Ovary (tissue), 10 donors: ENCODE measurements at places on chromosomes 5 and 9. TPM values are rescaled to one million over a fixed set of nuclear protein-coding genes. Genes with fewer than 3 reads are reported as not detected.

GRCh38 chr5:63962279-63962678, at the start of gene HTR1A:
Gene HTR1A (minus strand): TSS chr5:63962445. CDS start chr5:63961719, 726 bp downstream.
- no peak for DNase-seq
- no peaks in the 10 kb centered on the region for H3K36me3 ChIP-seq
- H3K4me1 ChIP-seq: peaks cover 9% of the 10 kb centered on the region
- H3K27ac ChIP-seq: no peak within 1 kb of the TSS

DNA sequence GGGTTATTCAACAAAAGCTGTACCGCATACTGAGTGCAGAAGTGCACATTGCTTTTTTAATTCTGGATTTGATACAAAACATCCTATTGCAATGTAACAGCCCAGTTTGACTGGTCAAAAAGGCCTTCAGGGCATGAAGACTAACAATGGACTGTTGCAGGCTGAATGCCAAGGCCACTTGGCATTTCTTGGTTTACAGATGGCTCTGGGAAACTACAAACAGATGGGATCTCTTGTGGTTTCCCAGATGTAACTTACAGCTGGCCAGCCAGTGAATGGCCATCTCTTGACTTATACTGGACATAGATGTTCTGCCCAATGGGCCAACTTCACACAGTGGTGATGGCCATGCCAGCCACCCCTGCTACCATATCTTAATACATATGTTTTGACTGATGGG, 36.8 kb downstream of the UGT3A2 start:
- no peak overlapping the region for H3K27ac ChIP-seq
- no peaks in the 10 kb centered on the region for H3K36me3 ChIP-seq
- H3K27me3 ChIP-seq: no peaks in the 10 kb centered on the region
- DNase-seq: no peak

GRCh38 chr5:10077791-10078545, 171.7 kb downstream of the ATPSCKMT start:
- H3K27ac ChIP-seq: no peak overlapping the region
- H3K27me3 ChIP-seq: no peaks in the 10 kb centered on the region
- H3K4me1 ChIP-seq: no peaks in the 10 kb centered on the region
- DNase-seq: no peak
- no peaks in the 10 kb centered on the region for H3K36me3 ChIP-seq

- H3K27ac ChIP-seq: no peak overlapping the region
- H3K4me3 ChIP-seq: no peak overlapping the region
- DNase-seq: no peak
- no peaks in the 10 kb centered on the region for H3K4me1 ChIP-seq
- no peaks in the 10 kb centered on the region for H3K27me3 ChIP-seq
Measured at GRCh38 chr5:159807586-159807985, 108.7 kb upstream of the ADRA1B start.

DNA sequence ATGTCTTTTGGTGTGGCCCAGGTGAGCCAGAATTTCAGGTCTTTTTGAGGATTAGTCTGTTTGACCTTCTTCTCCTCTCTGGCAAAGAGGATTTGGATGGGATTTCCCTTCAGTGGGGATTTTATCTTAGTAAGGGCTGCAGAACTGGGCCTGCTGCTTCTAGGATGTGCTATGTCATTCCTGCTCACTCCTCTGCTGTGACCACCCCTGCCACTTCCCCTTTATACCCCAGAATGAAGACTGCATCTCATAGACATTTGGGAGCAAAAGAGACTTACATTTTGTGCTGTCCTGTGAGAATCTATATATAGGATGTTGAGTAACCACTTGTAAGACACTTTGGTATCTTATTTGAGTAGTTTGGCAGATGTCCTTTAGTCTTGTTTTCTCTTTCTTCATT, 76.2 kb downstream of the ARHGAP26 start:
- no peak overlapping the region for H3K4me3 ChIP-seq
- H3K27me3 ChIP-seq: no peaks in the 10 kb centered on the region
- no peak overlapping the region for H3K27ac ChIP-seq
- peaks cover 6% of the 10 kb centered on the region for H3K4me1 ChIP-seq
- H3K36me3 ChIP-seq: no peaks in the 10 kb centered on the region

DNA sequence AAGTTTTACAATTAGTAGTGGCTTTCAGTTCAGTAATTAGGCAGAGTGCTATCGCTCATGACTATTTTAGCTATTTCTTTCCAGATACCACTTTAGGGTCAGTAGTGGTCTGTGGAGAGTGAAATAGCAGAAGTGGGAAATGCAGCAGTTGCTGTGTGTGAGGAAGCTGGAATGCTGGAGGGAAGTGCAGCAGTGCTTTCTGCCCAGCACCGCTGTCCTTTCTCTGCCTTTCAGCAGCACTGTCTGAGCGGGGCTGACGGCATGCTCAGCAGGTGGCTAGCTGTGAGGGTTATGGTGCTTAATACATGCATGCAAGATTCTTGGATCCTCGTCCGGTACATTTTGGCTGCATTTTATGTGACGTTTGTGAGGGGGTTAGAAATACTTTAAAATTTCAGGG, 213.9 kb downstream of the PBX3 start:
- no peak overlapping the region for H3K27ac ChIP-seq
- no peak for DNase-seq

- H3K27ac ChIP-seq: no peak overlapping the region
- DNase-seq: no peak
Measured at GRCh38 chr9:78386773-78387172, 89.8 kb downstream of the PSAT1 start.

DNA sequence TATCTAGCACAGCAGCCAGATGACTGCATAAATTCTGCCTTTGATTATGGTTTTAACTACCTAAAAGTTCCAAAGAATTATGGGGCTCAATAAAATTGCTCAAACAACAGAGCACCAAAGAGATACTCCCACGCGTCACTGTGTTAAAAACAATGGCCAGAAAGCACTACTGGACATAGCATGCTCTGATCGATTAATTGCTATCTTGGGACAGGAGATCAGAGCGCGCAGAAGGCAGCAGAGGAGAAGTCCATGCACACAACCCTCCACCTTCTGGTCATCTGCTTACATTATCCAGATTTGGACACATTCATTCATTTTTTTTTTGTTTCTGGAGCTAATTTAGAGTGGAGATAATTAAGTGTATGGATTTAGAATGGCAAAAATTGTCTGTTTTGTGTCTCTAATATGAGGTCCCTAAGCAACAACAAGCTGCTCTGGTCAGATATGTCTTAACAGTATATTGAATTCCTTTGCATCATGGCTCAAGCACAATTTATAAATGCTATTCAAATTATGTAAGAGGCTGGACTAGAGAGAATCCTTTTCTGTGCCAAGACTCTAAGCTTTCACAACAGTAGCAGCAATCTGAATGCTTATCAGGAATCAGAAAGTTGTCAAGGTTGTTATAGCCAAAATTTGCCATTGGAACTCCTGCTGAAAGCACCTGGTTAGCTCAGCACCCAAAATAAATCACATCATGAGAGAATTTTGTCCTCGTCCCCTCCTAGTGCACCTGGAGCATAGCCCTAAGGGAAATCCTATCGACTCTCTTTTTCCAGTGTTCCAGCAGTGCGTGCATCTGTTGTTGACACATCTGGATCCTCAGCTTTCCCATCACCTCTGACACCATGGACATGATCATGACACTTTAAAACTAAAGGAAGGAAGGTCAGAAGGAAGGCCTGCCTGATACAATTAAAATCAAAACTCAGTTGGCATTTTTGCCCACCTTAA, 98.6 kb upstream of the HMHB1 start:
- peaks cover 2% of the 10 kb centered on the region for H3K4me1 ChIP-seq
- DNase-seq: no peak
- no peak overlapping the region for H3K4me3 ChIP-seq
- no peaks in the 10 kb centered on the region for H3K27me3 ChIP-seq

DNA sequence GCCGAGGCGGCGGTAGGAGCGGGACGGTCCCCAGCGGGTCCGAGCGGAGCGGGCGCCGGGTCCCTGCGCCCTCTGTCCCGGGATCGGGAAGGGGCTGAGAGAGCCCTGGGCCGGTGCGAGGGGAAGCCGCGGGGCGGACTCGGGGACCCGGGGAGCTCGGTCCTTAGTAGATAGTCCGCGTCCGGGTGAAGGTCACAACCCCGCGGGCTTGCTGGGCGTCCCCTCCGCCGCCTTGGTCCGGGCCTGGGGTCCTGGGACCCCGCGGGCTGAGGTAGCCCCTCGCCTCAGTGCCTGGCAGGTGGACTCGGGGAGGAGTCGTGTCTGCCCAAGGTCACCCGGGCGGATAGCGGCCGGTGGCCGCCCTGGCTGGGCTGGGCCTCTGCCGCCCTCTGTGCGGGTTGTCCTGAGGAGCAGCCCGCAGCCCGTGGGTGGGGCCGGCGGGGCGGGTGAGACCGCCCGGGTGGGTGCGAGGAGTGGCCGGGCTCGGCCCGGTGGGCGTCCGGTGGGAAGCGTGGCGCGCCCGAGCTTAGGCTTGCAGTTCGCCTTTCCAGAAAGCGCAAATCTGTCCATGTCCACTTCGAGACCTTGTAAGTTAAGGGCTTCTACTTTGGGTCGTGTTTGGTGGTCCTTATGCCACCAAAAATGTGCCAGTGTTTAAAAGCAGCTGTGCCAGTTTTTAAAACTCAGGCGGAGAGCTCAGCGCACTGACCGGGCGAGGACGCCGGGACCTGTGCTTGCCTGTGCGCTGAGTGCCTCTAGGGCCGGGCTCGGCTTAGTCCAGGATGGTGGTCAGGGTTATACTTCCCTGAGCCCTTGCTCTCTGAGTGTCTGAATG, 554 bp downstream of the SDHA start:
- peak overlapping the region; percentile 87 for H3K27ac ChIP-seq
- H3K4me3 ChIP-seq: peak overlapping the region; percentile 94
- peaks cover 7% of the 10 kb centered on the region for H3K4me1 ChIP-seq

DNA sequence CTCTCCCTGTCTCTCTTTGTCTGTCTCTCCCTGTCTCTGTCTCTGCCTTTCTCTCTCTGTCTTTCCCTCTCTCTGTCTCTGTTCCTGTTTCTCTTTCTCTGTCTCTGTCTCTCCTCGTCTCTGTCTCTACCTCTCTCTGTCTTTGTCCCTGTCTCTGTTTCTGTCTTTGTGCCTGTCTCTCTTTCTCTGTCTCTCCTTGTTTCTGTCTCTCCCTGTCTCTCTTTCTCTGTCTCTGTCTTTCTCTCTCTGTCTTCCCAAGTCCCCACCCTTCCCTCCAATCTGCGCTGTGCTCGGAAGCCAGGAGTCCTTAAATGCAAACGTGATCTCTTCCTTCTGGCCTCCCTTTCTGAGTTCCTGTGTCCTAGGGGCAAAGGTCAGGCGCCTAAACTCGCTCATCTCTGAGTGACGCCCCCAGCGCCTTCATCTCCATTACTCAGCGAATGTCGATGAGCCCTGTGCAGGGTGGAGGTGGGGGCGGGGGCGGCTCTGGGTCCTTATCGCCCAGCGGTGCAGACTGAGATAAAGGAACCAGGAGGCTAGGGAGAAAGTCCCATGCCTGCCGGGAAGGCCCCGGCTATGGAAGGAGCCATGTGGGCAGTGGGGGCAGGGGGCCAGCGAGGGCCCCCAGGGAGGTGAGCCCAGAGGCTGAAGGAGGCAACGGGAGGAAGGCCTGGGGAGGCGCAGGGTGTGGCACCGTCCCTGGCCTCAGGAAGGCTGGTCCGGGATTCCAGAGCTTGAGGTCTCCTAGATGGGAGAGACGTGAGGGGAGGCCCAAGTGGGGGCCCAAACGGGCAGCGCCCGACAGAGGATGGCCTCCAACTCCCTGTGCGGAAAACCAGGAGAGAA, 1.5 kb upstream of the SLC6A19 start:
- DNase-seq: no peak
- no peaks in the 10 kb centered on the region for H3K36me3 ChIP-seq
- no peak overlapping the region for H3K27ac ChIP-seq
- no peaks in the 10 kb centered on the region for H3K4me1 ChIP-seq
- no peak overlapping the region for H3K4me3 ChIP-seq

- H3K27me3 ChIP-seq: no peaks in the 10 kb centered on the region
- H3K27ac ChIP-seq: no peak overlapping the region
- DNase-seq: peak; percentile 33
- H3K4me3 ChIP-seq: no peak overlapping the region
Measured at GRCh38 chr5:157540707-157541446, 34.7 kb downstream of the ADAM19 start.

- DNase-seq: no peak
- no peak overlapping the region for H3K27ac ChIP-seq
- H3K4me1 ChIP-seq: no peaks in the 10 kb centered on the region
- H3K36me3 ChIP-seq: no peaks in the 10 kb centered on the region
- H3K4me3 ChIP-seq: no peak overlapping the region
- H3K27me3 ChIP-seq: no peaks in the 10 kb centered on the region
Measured at GRCh38 chr5:68369023-68369359, 153.4 kb downstream of the PIK3R1 start.

DNA sequence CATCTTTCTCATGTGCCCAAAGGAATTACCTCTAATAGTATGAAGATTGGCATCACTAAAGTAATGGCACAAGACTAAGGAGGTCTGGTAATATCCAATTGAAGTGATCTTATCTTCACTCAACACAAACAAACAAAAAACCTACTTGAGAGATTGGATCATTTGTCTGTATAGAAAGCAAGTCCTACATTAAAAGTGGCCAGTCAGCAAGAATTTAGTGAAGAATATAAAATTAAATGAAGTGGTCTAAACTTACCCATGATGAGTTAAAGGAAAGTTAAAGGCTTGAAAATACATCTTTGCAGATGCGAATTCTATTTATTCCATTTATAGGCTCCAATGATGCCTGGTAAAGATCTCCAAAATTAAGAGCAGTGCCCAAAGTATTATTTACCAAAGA, 350.3 kb upstream of the PCSK5 start:
- no peaks in the 10 kb centered on the region for H3K36me3 ChIP-seq
- DNase-seq: no peak
- H3K4me1 ChIP-seq: no peaks in the 10 kb centered on the region
- H3K27me3 ChIP-seq: no peaks in the 10 kb centered on the region
- no peak overlapping the region for H3K27ac ChIP-seq
- H3K4me3 ChIP-seq: no peak overlapping the region

- H3K36me3 ChIP-seq: no peaks in the 10 kb centered on the region
- peaks cover 15% of the 10 kb centered on the region for H3K4me1 ChIP-seq
- H3K27ac ChIP-seq: no peak overlapping the region
- no peaks in the 10 kb centered on the region for H3K27me3 ChIP-seq
Measured at GRCh38 chr9:136110082-136111061, 8.3 kb downstream of the TMEM250 start.

- no peak for DNase-seq
- H3K36me3 ChIP-seq: no peaks in the 10 kb centered on the region
- no peak overlapping the region for H3K27ac ChIP-seq
- no peaks in the 10 kb centered on the region for H3K27me3 ChIP-seq
Measured at GRCh38 chr9:16132513-16132912, 579.7 kb downstream of the CCDC171 start.

- no peaks in the 10 kb centered on the region for H3K36me3 ChIP-seq
- DNase-seq: no peak
- H3K4me3 ChIP-seq: no peak overlapping the region
- no peaks in the 10 kb centered on the region for H3K27me3 ChIP-seq
Measured at GRCh38 chr5:56686337-56687195, 128.8 kb upstream of the MAP3K1 start.

The TMC1 gene
- total RNA-seq: 0.67 TPM

The IL4 gene
- total RNA-seq: not detected

The KIF4B gene
- total RNA-seq: not detected

The PFN3 gene
- not detected for total RNA-seq

The OBP2B gene
- total RNA-seq: 0.33 TPM

The C9orf50 gene
- not detected for total RNA-seq

The PCSK1 gene
- 0.83 TPM for total RNA-seq

The SPINK7 gene
- not detected for total RNA-seq

The ANKRD20A1 gene
- 1.7 TPM for total RNA-seq

The ADAMTS6 gene
- 0.96 TPM for total RNA-seq

The ANKRD31 gene
- total RNA-seq: 0.13 TPM

The SHISAL2B gene
- not detected for total RNA-seq
